Right cardiac atrium (tissue), 5 donors: ENCODE measurements at places on chromosomes 5 and 9. TPM values are rescaled to one million over a fixed set of nuclear protein-coding genes. Genes with fewer than 3 reads are reported as not detected.

SMARCA2 gene
- 49.3 TPM for polyA plus RNA-seq

GHR gene
- polyA plus RNA-seq, result 8.1 TPM

ABO gene
- 1.0 TPM for polyA plus RNA-seq

GRHPR gene
- 119 TPM for polyA plus RNA-seq

ENHO gene
- polyA plus RNA-seq, result 3.2 TPM

SLC23A1 gene
- 0.18 TPM for polyA plus RNA-seq

DNA sequence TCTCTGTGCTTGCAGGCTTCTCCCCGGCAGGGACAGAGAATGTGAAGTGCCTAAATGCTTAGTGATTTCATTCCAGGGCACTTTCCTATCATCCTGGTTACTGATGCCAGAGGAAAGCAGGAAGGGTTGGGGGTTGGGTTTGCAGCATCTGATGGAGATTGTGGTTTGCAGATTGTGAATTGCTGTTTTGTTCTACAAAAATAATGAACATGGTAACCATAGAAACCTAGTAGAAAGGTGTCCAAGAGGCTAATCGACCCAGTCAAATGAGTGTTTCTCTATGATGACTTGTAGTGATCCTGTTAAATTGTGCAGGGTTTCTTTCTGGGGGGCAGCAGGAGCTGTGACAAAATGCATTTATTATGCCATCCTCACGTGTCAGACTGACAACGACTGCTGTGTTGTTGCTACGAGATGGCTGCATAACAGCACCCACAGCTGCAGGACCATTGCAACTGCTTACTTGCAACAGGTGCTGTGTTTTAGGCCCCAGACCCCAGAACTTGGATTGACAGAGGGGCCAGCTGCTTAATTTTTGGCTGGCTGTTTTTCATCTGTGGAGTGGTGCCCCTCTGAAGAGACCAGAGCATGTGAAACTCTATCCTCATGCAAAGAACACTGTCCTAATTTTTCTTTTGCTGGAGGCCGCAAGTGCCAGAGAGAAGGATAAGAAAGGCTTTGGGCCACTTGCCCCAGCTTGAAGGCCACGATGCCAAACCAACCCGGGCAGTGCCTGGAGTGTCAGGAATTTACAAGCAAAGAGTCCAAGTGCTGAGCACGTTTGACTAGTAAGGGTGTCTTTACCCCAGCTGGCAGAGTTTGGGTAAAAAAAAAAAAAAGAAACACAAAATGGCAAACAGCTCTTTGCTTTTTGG lies 397.8 kb downstream of the GADD45G start:
- peak; percentile 78 for DNase-seq

- DNase-seq, result no peak
These were observed 20.2 kb upstream of the FOXB2 start for GRCh38 chr9:76999261-76999660.

- peak; percentile 3 for DNase-seq
These were observed 12.6 kb downstream of the QSOX2 start for GRCh38 chr9:136232969-136233368.

- DNase-seq, result peak; percentile 24
These were observed 4.2 kb downstream of the TMEM167A start for GRCh38 chr5:83072966-83073365.

GRCh38 chr9:108257382-108257781 lies 598.4 kb downstream of the ACTL7B start:
- DNase-seq, result no peak

GRCh38 chr9:84755380-84755779 lies 85.9 kb downstream of the NTRK2 start:
- DNase-seq, result no peak

- DNase-seq, result peak; percentile 11
These were observed 2033.8 kb upstream of the WWC1 start for GRCh38 chr5:166257661-166258060.

GRCh38 chr5:56838409-56839039 lies 23.2 kb downstream of the MAP3K1 start:
- DNase-seq, result no peak

- no peak for DNase-seq
These were observed 32.5 kb downstream of the GLT6D1 start for GRCh38 chr9:135606885-135607259.

DNA sequence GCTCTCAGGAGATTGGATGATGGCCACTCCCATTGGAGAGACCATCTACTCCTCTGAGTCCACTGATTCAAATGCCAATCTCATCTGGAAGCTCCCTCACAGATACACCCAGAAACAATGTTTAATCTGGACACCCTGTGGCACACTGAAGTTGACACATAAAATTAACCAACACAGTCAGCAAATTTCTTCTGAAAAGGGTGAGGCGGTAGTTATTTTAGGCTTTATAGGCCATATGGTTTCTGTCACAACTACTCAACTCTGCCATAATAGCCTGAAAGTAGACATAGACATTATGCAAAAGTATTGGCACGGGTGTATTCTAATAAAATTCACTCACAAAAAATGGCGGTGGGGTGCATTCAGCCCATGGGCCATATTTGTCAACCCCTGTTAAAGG lies 244.5 kb upstream of the VLDLR start:
- no peak for DNase-seq

- DNase-seq, result no peak
These were observed 308.2 kb downstream of the ZNF608 start for GRCh38 chr5:124438026-124438902.

GRCh38 chr5:123921193-123921592 lies 409.2 kb downstream of the CSNK1G3 start:
- no peak for DNase-seq

GRCh38 chr9:123928533-123929176 lies 1.3 kb downstream of the DENND1A start:
- DNase-seq, result peak; percentile 39

- DNase-seq, result no peak
These were observed 242.1 kb downstream of the HCN1 start for GRCh38 chr5:45454114-45454513.

GRCh38 chr9:128920381-128921058 lies at the start of gene PHYHD1:
PHYHD1 (plus strand) TSS chr9:128920982; CDS start chr9:128922324, 1,342 bp downstream.
- peak; percentile 78 for DNase-seq

- DNase-seq, result peak; percentile 74
These were observed 25.4 kb downstream of the ADAMTS2 start for GRCh38 chr5:179319741-179320281.

GRCh38 chr9:86485359-86485758 lies 131.1 kb upstream of the TUT7 start:
- no peak for DNase-seq

GRCh38 chr5:89968958-89969381 lies 440.6 kb downstream of the CETN3 start:
- no peak for DNase-seq

- no peak for DNase-seq
These were observed 162.0 kb upstream of the CDKN2B start for GRCh38 chr9:22170990-22171670.
